ENCODE measurements at places on chromosomes 1 and 21.

DNA sequence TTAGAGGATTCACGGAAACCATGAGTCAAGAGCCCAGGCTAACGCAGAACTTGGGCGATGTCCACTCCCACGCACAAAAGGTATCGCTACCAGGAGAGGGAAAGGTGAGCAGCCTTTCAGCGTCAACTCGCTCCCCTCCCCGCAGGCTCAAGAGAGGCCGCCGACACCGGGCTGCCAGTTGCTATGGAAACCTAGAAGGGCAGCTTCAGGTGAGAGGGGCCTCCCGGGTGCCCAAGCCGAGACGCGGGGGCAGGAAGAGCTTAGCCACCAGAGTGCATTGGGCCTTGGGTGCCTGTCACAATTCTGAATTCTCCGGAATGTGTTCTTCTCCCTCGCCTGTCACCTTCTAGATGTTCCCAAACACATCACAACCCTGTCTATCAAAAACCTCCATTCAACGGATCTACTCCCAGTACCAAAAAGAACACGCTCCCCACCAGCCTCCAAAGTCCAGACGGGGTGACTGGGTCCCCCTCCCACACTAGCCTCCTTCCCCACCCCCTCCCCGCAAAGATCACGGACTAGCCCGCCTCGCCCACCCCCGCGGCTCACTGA lies 694 bp downstream of the MEAF6 start:
- peak; percentile 67 for DNase-seq

- no peak for DNase-seq
Observed at GRCh38 chr21:25422610-25423608, 184.4 kb downstream of the MRPL39 start.

DNA sequence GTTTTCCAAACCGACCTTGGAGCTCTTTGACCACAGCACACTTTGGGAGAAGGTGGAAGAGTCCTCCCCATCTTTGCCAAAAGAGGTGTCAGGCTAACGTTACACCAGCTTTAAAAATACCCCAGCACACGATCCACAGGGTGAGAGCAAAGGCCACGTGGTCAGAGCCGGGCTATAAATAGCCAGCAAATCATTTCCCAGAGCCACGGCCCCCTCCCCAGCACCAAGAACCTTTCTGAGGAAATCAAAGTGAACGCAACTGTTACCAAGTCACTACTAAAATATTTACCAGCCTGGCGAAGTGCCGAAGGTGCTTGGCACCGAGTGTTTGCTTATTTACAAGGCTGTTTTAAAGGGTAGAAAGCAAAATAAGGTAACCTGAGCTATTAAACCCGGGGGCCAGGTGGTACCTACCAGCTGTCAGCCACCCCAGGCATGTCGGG lies 72.4 kb downstream of the CASZ1 start:
- peak; percentile 34 for DNase-seq

GRCh38 chr1:41452704-41453290 lies 31.7 kb downstream of the EDN2 start:
- no peak for DNase-seq

DNA sequence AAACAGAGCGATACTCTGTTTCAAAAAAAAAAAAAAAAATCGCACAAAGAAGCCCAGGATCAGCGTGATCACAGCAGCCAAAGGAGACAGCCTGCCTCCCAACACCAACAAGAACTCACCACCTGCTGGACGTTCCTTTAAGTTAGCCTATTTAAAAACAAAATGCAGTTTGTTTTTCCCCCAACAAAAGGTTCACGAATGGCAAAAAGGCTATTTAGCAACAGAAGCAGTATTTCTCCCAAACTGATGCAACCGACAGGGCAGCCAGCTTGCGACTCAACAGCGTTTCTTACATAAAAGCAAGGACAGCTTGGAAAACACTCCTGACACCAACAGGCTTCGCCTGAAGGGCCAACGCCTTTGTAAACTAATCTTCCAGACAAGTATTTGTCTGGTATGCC lies 6.8 kb downstream of the SSU72 start:
- DNase-seq, result no peak

- no peak for DNase-seq
Observed at GRCh38 chr1:91400133-91400725, 4.4 kb downstream of the HFM1 start.

- DNase-seq, result no peak
Observed at GRCh38 chr1:27351541-27352107, 9.8 kb downstream of the SYTL1 start.

- DNase-seq, result no peak
Observed at GRCh38 chr1:43376723-43377235, 9.0 kb upstream of the ELOVL1 start.

DNA sequence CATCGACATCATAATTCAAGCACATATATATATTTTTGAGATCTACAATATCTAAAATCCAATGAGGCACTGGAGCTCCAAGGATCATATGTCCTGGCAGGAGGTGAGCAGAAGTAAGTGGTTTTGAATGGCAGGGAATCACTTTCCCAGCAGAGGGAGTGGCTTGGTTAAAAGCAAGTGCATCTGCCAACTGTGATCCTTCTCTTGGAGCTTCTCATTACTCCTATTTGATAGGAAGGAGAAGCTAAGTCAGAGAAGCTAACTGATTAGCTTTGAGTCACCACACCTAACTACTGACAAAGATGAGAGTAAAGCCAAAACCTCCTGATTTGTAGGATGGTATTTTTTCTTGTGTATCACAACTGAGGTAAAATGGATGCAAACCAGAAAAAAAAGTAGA lies 55.0 kb downstream of the ALG14 start:
- DNase-seq, result no peak

- DNase-seq, result no peak
Observed at GRCh38 chr1:13813398-13814012, 113.5 kb downstream of the PRDM2 start.

GRCh38 chr1:246434335-246434734 lies 72.7 kb downstream of the SMYD3 start:
- DNase-seq, result no peak

DNA sequence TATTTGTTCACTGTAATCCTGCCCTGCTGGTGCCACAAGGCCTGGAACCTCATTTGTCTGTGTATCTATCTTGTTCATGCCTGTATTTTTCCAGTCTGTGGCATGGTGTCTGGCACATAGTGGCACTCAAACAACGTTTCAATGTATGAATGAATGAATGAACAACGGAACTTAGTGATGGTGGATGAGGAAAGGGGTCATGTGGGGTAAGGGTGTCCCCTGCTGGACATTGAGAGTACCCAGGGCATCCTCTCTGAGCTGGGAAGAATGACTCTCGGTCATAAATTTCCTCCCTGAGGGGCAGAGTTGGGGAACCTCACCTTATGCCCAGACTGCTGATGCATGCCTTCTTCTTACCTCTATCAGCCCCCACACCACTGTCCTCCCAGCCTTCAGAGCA lies 18.9 kb upstream of the ZNF683 start:
- DNase-seq, result no peak
